ENCODE measurements at places on chromosomes 5 and 9.

GRCh38 chr5:115559524-115559923 lies 14.9 kb upstream of the FEM1C start:
- peak; percentile 76 for DNase-seq

DNA sequence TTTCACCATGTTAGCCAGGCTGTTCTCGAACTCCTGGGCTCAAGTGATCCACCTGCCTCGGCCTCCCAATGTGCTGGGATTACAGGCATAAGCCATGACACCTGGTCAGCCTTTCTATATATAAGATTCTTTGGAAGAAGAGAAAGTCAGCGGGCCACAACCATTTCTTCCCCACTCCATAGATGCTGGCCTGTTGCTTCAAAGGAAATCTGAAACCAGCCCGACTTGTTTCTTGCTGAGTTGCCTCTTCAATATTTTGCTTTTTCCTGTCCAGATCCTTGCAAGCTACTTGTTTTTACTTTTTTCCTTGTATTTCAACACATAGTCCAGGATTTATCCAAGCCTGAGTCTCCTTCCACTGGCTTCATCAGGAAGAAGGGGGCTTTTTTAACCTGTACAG lies 219.5 kb downstream of the CDK5RAP2 start:
- DNase-seq = no peak

DNA sequence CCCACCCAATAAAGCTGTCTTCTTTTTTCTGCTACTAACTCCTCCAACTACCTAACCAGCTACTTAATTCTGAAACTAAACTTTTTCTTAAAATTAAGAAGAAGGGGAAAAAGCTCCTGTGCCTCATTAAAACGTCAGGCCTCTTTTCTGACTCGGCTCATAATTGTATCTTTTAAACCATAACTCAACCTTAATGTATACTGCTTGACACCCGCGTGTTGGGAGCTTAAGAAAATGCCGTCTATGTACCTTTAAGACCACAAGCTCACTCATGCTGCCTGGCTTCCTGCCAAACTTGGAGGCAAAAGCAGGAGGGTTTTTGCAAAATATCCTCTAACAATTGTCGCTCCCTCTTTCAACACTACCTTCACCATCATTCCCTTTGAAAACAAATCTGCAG lies 5.0 kb downstream of the EBF1 start:
- peak; percentile 92 for DNase-seq

- peak; percentile 78 for DNase-seq
These were observed 33.3 kb downstream of the FBXL7 start for GRCh38 chr5:15533129-15533893.

GRCh38 chr5:81409896-81410295 lies 16.0 kb upstream of the ACOT12 start:
- peak; percentile 30 for DNase-seq

DNA sequence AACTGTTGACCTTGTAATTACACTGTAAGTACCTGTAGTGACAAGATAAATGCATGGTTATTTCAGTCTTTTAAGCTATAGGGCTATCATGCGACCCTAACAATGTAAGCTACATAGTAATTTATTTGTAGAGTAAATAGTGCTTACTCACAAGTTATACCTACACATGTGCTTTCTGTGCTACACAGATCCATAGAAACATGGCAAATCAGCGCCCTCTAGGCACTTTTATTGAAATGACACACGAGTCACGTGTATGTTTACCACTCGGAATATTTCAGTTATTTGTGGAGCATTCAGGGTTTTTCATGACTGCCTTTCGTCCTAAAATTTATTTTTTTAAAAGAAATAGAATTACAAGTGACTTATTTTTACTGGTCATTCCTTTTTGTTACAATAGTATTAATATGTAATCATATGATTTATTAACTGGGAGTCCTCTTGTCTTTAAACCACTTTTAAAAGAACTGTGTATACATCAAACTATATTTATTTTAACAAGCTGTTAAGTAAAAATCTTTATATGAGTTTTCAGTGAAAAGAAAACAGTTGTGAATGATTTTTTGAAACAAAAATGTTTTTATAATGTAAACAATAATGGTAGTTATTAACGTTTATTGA lies 1242.3 kb upstream of the WWC1 start:
- DNase-seq = peak; percentile 51

DNA sequence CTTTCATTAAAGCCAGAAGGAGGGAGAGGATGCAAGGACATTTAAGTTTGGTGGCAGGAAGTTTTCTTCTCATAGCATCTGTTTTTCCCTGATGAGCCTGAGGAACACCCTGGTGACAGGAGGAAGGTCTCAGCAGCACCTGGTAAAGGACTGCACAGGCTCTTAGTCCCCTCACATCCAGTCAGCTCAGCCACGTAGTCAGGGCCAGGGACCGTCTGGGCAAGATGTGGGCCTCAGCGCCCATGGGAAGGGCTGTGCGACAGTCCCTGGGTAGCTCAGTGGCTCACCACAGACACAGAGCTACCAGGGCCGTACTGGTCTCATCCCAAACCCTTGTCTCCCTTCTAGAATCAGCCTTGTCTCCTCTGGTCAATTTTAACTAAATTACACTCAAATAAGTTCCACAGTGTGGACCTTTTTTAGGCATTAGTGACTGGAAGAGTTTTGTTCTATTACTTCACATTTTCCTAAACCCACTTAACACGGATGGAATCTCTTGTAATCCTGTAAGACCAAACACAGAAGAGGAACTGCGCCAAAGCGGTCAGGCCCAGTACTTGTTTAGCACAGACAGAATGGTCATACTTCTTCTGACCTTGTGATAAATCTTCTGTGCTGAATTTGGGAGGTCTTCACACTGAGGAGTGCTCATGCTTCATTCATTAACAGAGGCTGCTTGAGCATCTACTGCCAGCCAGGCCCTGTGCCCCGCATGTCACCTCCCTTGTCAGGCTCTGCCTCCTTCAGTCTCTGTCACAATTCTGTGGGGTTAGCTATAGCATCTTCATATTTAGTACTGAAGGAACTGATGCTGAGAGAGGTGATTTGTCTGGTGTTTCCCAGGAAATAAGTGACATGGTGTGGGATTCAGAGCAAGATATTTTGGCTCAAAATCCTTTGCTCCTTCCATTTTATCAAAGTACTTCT lies 91.4 kb downstream of the ANGPTL2 start:
- DNase-seq = no peak

GRCh38 chr9:87834357-87834756 lies 48.3 kb upstream of the SPATA31E1 start:
- DNase-seq = no peak

DNA sequence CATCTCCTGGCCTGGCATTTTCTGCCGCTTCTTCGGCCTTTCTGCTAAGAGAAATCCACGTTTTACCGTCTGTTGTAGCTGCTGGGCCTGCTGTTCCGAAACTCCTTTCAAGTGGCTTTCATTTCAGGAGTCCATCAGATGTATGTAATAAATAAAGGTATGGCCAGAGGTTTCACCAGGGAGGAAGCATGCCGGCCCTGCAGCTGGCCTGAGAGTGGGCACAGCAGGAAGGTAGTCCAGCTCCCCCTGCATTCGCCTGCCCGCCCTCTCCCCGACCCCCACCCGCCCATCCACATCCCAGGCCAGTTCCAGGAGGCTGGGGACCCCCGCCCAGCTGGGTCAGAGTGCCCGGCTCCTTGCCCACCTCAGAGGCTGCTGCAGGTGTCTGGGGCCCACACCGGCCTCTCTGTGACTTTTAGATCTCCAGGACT lies 46.4 kb upstream of the EXOC3 start:
- DNase-seq = no peak

GRCh38 chr5:149550268-149550583 lies 1.0 kb downstream of the CSNK1A1 start:
- peak; percentile 63 for DNase-seq

- DNase-seq = no peak
These were observed 150.7 kb downstream of the DMRT2 start for GRCh38 chr9:1200847-1201251.

DNA sequence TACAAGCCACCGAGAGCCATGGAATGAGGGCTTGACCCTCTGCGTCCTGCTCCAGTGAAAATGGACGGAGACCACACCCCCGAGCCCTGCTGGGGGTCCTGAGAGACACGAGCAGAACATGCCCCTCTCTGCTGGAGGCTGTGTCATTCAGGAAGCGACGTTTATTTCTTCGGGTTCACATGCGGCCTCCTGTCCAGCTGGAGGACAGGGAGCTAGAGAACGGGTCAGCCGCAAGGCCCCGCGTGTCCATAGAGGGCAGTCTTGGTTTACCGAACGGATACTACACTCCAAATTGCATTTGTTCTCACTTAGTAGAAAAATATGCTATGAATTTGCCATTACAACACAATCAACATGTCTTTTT lies 36.1 kb downstream of the MRPL36 start:
- peak; percentile 58 for DNase-seq

- no peak for DNase-seq
These were observed 87.7 kb downstream of the CACNA1B start for GRCh38 chr9:137965177-137965795.

DNA sequence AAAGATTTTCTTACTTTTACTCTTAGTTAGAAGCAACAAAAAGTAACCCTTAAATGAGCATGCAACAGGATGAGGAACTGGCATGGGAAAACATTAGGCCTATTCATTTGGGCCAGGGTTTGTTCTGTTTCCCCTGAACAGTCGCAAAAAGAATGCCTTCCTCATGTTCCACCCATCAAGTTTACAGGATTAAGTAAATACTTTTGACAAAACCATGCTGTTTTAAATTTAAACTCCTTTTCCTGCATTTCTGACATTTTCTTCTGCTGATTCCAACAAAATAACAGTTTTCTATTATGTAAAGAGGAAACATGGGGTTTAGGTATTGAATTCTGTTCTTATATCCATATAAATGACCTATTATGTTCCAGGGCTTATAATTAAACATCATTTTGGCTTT lies 236.6 kb upstream of the ACTBL2 start:
- DNase-seq = no peak

DNA sequence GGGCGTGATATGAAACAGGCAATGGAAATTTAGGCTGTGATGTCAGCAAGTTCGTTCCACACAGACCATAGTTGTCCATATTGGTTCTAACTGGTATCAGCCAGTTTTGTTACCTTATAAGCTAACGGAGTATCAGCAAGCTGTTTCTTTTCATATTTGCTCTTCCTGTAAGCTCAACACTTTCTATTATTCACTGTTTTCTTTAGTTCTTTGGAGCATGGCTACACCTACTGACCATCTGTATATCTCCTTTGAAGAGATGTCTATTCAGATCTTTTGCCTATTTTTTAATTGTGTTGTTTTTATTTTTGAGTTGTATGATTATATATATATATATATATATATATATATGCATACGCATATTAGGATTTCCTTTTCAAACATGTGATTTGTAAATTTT lies 1057.2 kb upstream of the CDH10 start:
- no peak for DNase-seq
